ENCODE measurements at places on chromosomes 12 and 14.

- no peak for DNase-seq
These were observed 753 bp upstream of the DLGAP5 start for GRCh38 chr14:55192054-55192621.

GRCh38 chr14:72665259-72665658 is 228.6 kb downstream of the DPF3 start:
- no peak for DNase-seq

DNA sequence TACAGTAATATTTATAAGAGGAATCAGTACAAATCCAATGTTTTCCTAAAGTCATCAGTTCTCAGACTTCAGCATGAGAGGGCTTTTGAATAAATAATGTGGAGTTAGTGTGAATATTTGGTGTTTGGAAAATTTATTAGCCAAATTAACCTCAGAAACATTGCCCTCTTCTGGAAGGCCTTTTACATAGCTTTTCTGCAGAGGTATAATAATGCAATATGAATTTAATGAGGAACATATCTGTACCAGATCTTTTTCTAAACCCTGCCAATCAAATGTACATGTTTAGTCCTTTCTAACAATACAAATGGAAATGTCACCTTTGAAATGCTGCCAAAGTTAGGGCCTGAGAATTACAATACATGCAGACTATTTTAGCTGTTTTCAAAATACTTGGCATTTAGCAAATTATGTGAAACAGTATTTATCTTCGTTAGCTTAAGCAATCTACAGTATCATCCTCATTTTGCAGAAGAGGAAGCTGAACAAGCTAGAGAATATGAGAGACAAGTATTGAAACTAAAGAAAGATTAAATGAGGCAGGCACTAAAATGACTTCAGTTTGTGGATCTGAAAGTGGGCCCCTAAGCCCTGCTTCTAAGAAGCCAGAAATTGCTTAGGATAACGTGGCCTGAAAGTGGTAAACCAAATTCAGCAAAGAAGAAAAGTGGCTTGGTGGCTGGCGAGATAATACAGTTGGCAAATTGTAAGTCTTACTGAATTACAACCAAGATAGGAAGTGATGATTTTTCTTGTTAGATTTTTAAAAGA is 60.4 kb upstream of the MANSC4 start:
- peak; percentile 40 for DNase-seq

DNA sequence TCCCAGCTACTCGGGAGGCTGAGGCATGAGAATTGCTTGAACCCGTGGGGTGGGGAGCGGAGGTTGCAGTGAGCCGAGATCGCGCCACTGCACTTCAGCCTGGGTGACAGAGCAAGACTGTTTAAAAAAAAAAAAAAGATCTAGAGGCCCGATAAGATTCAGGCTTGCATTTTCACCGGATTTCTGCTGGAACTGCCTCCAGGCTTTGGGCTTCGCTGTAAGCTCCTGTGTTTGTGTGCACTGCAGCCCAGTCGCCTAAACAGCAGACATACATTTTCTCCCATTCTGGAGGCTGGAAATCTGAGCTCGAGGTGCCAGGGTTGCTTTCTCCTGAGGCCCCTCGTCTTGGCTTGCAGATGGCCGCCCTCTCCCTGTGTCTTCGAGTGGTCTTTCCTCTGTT is 12.2 kb downstream of the BRI3BP start:
- no peak for DNase-seq

DNA sequence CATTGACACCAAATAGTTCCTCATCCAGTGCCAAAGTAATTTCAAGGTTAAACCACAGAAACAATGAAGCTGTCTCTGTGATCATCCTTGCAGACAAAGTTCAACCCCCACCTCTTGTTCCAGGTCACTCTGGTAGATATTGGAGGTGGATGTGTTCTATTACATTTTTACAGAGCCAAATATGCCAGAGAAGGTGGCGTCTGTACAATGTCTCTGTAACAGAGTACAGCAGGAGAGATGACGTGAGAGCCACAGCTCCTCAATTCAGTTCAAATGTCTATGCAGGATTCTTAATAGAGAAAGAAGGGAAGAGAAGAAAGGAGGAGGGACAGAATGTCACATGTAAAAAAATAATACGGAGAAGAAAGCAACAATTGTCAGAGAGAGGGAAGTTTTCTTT is 268.3 kb upstream of the OR4E1 start:
- no peak for DNase-seq

DNA sequence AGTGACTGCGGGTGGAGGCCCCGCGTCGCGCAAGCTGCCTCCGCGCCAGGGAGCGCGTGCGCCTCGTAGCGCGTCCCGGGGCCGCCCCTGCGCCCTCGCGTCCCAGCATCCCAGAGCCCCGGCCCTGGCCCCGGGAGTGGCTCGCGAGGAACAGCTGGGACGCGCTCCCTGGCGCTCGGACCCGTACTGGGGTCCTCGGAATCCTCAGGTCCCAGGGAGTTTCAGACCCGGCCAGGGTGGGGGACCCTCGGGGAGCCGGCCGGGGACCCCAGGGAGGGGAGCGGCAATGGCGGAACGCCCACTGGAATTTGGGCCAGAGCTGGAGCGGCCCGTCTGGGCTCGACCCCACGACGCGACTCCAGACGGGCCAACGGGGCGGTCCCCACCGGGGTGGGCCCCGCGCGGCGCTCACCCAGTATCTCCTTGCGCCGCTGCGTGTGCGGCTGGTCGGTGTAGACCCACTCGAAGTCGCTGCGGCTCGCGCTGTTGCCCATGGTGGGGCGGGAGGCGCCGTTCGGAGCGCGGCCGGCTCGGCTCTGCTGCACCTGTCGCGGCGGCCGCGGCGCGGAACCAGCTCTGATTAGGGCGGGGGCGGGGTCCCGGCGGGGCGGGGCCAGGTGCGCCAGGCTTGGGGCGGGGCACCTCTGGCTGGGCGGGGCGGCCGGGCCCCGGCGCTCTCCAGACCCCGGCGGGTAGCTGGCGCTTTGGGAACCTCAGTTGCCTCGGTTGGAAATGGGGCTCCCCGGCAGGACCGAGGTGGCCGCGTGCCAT is at the start of gene DEGS2:
Gene DEGS2 (minus strand): TSS at position 552 of the 771 bp plus-strand sequence. CDS start 58 bp downstream, at position 494.
- DNase-seq, result no peak

DNA sequence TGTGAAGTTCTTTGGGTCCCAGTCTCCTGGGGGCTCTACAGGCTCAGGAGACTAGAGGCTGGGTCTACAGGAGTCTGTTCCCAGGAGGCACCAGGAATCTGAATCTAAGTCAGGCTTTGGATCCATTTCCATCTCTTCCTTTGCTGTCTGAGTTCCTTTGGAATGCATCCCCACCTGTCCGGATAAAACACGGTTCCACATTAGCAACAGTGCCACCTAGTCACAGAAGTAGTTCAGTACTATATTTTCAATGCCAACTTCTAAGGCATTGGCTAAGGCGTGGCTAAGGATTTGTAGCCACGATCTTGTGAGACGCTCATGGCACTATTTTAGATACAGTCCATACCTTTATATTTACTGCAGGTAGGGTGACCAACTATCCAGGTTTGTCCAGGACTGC is 15.1 kb downstream of the ZC2HC1C start:
- DNase-seq, result no peak

GRCh38 chr12:122096591-122097149 is 18.1 kb downstream of the MLXIP start:
- no peak for DNase-seq

- no peak for DNase-seq
These were observed 34.2 kb upstream of the PLEKHA5 start for GRCh38 chr12:19095331-19095730.

- DNase-seq, result no peak
These were observed at the start of gene DTX3 for GRCh38 chr12:57604454-57604991. DTX3 (plus strand) TSS chr12:57604824; CDS start chr12:57606518, 1,694 bp downstream.

DNA sequence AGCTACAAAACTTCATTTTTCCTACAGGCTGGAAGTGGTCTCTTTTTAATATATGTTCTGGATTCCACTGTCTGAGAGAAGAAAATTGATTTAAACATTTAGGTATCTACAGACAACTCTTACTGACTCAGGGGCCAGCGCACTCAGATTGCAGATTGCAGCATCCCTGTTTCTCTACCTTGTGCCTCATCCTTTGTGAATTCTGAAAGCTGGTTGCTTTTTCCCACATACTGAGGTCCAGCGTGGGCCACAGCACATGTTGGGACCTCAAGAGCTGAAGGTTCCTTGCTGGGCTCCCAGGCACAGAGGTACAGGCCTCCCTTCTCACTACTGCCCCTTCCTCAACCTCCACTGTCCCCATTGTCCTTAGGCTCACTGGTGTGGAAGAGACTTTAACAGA is 101.7 kb upstream of the CCDC175 start:
- no peak for DNase-seq

DNA sequence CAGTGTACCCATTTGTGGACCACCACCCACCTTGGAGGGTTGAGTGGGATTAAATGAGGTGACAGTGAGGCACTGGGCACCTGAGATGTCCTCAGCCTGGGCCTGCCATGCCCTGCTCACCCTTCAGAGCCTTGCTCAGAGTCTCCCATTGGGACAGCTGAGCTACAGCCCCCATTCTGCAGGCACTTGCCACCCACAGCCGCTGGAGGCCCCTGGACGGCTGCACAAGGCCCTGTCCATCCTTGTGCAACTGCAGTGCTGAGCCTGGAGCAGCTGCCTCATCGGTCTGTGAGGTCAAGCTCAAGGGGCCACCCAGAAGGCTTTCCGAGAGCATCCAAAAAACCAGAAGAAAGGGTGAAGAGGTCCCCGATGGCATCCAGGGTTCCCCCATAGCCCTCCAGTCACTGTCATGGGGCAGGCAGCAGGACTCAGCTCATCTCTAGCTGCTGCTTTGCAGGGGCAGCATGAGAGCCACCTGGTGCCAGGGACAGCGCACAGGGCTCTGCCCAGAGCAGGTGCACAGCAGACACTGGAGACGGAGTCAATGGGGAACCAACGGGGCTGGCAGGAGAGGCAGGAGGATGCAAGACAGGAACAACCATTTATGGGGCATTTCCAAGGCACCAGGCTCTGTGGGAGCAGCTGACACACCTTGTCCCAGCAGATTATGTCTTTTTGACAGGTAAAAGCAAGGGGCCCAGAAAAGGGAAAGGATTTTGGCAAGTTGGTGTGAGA is 84.6 kb downstream of the ARL6IP4 start:
- no peak for DNase-seq

GRCh38 chr12:28909291-28909690 is 239.8 kb upstream of the FAR2 start:
- no peak for DNase-seq

GRCh38 chr12:64521833-64522232 is 69.9 kb downstream of the TBK1 start:
- DNase-seq, result no peak

GRCh38 chr12:112303004-112303403 is 79.2 kb downstream of the HECTD4 start:
- no peak for DNase-seq
